ENCODE measurements at places on chromosomes 6 and 20.

GRCh38 chr6:40210628-40211056, 276.4 kb upstream of the MOCS1 start:
- DNase-seq = no peak

DNA sequence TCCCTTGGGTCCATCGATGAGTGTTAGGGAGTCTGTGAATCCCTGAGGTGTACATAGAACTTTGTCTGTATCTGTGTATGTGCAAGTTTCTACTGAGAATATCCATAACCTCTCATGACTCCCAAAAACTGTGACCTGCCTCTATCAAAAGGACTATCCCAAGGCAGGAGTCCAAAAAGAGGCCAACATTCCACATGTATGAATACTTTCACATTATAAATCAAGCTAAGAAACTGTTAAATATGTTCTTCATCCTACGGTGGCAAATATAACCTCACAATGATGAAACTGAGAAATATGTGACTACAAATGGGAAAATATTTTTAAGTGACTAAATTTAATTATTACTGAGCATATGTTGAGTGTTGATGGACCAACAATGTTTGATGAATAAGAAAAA, 16.1 kb upstream of the STX11 start:
- DNase-seq = no peak

- DNase-seq = no peak
Measured at GRCh38 chr6:80331974-80332373, 225.5 kb downstream of the BCKDHB start.

- no peak for DNase-seq
Measured at GRCh38 chr6:112986321-112986720, 639.2 kb downstream of the RFPL4B start.

- no peak for DNase-seq
Measured at GRCh38 chr6:132084811-132085509, 133.8 kb upstream of the CCN2 start.

GRCh38 chr6:118146584-118146983, 239.5 kb downstream of the SLC35F1 start:
- DNase-seq = peak; percentile 2

DNA sequence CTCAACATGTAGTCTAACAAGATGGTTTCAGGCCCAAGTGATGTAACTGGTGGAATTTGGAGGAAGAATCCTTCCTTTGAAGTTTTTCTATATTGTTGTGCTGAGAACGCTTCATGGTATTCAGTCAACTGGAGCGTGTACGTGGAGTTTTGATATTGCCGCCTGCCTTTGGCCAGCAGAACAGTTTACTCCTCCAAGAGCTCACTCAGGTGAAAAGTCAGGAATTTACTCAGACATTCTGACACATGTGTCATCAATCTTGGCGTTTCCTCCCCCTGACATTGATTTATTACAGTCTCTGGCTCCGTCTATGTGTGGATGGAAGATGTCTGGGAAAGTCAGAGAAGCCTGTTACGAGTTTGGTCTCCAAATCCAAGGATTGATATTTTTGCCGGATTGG, 19.0 kb upstream of the TGM2 start:
- DNase-seq = no peak

DNA sequence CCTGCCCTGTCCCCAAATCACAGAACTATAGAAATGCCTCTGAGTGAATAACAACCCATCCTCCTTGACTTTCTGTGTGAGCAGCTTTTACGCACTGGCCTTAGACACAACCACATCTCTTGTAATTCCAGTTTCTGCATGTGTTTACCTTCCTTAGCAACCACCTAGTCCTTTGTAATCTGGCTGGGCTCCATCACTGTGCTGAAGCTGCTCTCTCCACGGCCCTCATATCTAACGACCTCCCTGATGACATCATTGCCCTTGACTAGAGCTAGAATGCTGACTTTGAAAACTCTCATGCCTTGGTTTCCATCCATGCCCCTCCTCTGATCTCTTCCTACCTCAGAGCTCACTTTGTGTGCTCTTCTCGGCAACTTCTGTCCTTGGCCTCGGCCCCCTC, 30.5 kb upstream of the GLP1R start:
- DNase-seq = peak; percentile 60

DNA sequence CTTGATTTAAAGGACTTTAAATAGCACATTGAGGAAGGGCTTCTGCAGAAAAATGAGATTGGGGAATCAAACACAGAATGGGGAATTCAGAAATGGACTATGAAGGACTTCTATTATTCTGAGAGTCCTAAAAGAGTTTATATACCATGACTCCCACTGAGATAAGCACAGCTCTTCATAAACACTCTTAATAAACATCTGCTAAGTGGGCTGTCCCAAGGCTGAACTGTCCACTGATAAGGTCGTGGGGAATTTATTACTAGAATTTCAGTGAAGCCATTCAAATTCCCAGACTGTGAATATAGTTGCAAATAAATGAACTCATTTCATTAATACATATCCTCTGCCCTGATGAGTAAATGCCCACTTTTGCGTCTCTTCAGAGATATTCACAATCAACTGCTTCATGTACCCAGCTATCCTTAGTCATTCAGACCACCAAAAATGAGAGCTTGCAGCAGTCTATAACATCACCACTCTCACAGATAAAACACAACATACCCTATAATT, 468.2 kb upstream of the RUNX2 start:
- no peak for DNase-seq

GRCh38 chr6:26092443-26092842, 5.2 kb downstream of the HFE start:
- DNase-seq = no peak

DNA sequence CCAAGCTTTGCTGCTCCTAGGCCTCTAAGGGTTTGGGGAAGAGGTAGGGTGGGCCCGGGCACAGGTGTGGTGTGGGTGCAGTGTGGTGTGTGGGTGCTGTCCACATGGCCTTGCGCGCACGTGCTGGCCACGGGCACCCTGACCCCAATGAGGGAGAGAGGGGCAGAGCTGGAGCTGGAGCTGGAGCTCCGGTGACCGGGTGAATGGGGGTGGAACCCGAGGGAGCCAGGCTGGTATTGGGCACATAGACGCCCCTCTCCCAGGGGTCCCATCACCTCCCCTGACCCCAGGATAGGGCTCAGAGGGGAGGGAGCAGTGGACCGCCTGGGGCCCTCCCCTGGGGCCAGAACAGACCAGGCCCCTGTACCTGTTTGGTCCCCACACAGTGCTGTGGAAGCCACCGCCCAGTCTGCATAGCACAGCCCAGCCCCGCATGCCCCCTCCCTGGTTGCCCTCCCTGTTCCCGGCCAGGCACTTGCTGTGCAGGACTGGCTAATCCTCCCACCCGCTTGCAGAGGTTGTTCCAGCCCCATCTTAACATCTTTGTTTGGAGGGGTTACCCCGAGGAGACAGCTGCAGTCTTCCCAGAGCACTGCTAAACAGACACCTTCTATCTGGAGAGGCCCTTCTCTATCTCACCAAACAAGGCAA, 984 bp downstream of the ADAM33 start:
- DNase-seq = no peak

DNA sequence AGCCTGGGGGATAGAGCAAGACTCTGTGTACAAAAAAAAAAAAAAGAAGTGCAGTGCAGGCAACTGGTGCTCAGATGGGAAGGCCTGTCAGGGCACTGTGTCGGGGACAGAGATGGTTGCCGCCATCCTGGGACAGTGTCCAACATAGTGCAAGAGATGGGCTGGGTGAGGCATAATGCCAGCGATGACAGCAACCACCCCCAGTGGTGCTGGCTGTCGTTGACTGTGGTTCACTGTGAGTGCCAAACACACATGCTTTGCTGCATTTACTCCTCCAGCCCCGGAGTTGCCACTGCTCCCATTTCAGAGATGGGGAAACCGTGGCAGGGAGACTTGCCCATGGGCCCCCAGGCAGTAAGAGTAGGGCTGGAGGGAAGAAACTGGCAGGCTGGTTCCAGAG, 5.2 kb upstream of the C20orf203 start:
- DNase-seq = peak; percentile 23

DNA sequence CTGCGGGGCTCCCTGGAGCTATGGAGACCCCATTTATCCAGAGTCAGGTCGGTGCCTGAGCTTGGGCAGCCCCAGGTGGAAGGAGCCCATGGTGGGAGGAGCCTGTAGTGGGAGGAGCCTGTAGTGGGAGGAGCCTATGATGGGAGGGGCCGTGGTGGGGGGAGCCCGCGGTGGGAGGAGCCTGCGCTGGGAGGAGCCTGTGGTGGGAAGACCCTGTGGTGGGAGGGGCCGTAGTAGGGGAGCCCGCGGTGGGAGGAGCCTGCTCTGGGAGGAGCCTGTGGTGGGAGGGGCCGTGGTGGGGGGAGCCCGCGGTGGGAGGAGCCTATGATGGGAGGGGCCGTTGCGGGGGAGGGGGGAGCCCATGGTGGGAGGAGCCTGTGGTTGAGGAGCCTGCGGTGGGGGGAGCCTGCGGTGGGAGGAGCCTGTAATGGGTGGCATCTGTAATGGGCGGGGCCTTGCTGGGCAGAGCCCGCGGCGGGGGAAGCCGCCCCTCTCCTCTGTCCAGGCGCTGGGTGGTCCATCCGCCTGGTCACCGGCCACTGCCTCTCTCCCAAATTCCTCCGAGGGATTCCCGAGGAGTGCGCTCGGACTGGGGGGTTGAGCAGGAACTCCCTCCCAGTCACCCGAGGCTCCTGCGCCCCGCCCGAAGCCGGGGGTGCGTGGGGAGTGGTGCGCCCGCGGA, 567 bp upstream of the FNDC11 start:
- no peak for DNase-seq

DNA sequence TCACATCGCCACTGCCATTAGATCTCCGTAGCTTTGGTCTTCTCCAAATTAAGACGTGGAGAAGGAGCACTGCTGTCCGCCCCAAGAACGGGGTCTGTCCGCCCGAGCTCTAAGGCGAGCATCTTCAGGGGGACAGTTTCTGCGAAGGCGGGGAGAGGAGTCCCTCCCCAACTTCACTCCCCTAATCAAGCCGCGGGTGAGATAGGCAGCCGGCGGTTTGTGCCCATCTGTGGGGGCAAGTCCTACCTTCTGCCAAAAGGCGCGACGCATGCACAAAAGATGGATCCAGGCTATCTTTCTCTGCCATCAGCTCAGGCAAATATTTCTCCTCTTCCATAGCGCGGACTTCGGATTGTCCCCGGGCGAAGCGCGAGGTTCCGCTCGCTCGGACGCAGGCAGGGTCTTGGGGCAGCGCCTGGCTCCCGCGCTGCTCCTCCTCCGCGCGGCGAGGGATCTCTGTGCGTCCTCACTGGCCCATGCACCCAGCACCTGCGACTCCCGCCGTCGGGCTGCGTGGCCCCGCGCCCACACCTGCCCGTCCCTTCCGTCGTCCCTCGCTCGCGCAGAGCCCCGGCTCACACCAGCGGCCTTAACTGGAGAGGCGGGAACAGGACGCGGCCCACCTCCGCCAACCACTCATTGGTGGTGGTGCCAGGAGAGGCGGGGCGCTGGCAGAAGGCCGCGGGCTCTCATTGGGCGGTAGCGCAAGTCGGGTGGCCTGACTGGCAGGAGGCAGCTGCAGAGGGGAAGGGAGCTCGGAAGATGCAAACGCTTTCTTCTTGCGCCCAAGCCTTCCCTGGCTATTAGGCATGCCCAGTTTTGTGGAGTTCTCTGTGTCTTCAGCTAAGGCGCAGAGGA, at the start of gene KHDRBS2:
KHDRBS2 (minus strand) TSS at position 614 of the 858 bp plus-strand sequence.
- DNase-seq = no peak

GRCh38 chr20:36688630-36689029, 42.6 kb upstream of the SLA2 start:
- no peak for DNase-seq

DNA sequence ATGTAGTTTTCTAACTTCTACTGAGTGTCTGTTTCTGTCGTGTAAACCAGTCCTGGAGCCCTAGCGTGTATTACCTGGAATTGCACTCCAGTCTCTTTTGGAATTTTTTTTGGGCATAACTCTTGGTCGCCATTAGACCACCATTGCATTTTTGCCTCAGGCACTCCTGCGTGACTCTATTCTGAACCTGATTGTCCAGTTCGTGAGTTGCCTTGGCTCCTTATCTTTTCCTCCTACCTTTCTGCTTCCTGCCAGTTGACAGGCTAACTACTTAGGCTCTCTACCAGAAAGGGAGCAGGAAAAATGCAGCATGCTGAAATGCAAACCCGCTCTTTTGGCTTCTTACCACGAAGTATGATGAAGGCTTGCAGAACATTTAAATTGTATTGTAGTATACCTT, 490.9 kb upstream of the SOX4 start:
- DNase-seq = no peak

DNA sequence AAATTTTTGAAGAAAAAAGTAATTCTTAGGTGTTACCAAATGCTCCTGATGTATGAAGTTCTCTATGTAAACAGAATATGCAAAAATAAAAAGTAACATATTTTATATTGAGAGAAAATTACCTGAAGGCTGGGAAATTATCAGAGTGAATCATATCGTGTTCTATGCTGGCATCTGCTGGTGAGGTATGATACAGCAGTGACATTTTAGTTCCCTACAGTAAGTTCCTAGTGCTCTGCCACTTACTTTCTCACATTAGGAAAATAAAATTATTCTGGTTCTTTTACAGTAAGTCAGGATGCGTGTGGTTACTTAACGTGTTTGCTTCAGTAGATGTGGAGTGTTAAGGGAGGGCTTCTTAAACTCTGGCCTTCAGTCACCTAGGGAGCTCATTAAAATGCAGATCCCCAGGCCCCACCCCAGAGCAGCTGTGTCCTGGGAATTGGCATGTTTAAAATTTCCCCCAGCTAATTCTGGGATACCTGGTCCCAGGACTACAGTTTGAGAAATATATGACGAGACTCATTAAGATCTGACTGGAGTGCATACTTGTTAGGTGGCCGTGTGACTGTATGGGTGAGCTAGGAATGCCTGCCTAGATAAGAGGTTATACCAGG, 3.2 kb downstream of the ACTR5 start:
- DNase-seq = no peak

DNA sequence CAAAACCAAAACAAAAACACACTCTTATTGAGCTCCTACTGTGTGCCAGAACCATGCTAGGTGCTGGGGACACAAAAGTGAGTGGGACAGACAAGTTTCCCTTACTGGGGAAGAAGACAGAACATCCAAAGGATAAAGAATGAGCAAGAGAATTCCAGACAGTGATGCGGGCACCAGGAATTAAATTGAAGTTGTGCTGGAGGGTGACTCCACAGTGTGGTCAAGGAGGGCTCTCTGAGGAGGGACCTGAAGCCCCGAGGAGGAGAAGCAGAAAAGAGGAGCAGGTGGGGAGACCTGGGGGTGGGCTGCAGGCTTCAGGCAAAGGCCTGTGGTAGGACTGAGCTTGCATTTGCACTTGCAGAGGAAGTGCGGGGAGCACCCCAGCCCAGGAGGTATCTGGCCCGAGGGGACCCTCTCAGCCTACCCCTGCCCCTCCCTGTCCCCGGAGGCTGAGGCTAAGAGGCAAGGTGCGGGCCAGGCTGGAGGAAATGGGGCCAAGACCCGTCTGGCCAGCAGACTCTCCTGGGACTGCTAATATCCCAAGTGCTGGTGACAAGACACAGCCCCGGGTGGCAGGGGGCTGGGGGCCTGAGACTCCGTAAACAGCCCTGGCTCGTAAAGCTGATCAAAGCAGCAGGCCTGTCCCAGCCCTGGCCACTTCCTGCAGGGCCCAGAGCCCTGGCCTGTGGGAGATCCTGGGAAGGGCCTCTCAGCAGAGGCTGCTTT, 57.1 kb downstream of the SNAI1 start:
- DNase-seq = no peak

- DNase-seq = no peak
Measured at GRCh38 chr6:15526212-15526701, 136.6 kb downstream of the DTNBP1 start.
